Breast epithelium (tissue), 4 donors: ENCODE measurements at places on chromosomes 1 and 21. TPM values are rescaled to one million over a fixed set of nuclear protein-coding genes. Genes with fewer than 3 reads are reported as not detected.

- H3K4me1 ChIP-seq, result no peaks in the 10 kb centered on the region
- peak overlapping the region; percentile 79 for H3K27ac ChIP-seq
- DNase-seq, result no peak
Observed at GRCh38 chr21:35249636-35250035, 200.5 kb upstream of the RUNX1 start.

DNA sequence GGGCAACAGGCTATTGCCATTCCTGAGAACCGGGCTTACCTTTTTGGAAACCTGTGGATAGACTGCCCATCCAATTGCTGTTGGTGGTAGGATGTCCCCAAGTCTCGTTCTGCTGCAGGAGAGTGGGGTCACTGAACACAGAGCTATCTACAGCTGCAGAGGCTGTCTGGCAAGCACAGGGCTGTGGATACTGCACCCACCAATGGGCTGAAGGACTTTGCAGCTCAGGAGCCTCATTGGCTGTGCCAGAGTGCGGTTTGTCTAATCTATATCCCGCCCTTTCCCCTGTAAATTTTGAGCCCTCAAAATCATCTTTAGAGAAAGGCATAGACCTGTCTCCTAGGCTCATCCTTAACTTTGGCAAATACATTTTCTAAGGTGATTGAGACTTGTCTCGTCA lies 15.3 kb downstream of the RNF187 start:
- no peak overlapping the region for H3K4me3 ChIP-seq
- H3K27ac ChIP-seq, result no peak overlapping the region
- H3K4me1 ChIP-seq, result no peaks in the 10 kb centered on the region
- H3K36me3 ChIP-seq, result no peaks in the 10 kb centered on the region
- DNase-seq, result no peak

DNA sequence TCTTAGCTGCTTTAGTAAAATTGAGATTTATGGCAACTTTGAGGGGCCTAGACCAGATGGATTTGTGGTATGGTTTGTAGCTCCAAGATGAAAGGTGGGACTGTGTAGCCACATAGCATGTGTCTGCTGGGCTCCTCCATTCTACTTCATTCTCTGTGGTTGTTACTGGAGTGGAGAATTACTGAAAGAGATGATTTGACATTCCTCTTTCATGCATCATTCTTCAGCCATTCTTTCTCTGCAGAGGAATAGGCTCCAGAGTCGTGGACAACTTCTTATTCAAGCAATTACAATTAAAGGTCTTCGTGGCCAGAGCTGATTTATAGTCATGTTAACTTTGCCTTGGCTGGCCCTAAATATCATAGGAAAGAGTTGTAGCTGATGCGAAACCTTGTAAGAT lies 328.9 kb downstream of the PAPPA2 start:
- no peak for DNase-seq
- no peak overlapping the region for H3K4me3 ChIP-seq
- no peak overlapping the region for H3K27ac ChIP-seq
- no peaks in the 10 kb centered on the region for H3K27me3 ChIP-seq
- H3K4me1 ChIP-seq, result no peaks in the 10 kb centered on the region
- H3K36me3 ChIP-seq, result no peaks in the 10 kb centered on the region

DNA sequence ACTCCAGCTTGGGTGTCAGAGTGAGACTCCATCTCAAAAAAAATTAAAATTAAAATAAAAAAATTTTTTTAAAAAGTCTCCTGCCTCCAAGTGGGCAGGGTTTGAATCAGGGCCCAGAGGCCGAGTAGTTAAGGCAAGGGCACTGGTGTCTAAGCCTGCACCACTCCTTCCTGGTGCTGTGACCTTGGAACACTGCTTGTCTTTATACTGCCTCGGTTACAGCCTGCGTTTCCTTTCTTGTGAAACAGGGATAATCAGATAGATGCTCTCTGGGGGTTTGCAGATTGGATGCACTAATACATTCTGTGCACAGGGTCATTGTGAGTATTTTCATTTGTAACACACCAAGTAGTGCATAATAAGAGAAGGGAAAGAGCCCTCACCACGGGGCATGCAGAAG lies 58.4 kb upstream of the EFHD2 start:
- no peak for DNase-seq
- H3K27me3 ChIP-seq, result no peaks in the 10 kb centered on the region
- H3K36me3 ChIP-seq, result no peaks in the 10 kb centered on the region
- H3K27ac ChIP-seq, result no peak overlapping the region
- H3K4me1 ChIP-seq, result no peaks in the 10 kb centered on the region

- no peak for DNase-seq
- no peak overlapping the region for H3K4me3 ChIP-seq
- H3K36me3 ChIP-seq, result no peaks in the 10 kb centered on the region
- peaks cover 3% of the 10 kb centered on the region for H3K4me1 ChIP-seq
Observed at GRCh38 chr1:54294887-54295286, 94.9 kb downstream of the MRPL37 start.

DNA sequence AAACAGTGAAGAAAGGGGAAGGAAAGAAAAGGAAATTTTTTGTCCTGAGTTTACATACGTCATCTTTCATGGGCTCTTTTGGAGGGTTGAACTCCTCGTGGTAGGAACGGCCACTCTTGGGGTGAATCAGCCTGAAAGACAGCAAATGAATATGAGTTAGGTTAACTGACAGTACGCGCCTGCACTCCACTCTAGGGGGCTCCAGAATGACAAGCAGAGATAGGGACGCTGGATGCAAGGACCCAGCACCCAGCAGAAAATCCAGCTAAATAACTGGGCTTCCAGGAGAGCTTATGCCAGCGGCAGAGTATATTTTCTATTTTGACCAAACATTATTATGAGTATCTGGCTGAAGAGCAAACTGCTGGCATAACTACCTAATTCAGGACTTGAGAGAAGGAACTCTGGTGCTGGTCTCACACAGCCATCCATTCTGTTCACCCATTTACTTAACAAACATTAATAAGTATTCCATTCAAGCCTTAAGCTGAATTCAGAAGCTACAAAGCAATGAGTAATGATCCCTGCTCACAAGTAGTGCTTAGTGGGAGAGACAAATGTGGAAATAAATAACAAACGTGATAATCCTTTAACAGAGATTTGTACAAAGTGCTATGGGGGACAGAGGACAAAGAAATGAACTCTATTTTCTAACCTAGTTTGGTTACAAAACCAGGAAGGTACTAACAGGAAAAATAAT lies 22.1 kb downstream of the AK2 start:
- no peaks in the 10 kb centered on the region for H3K27me3 ChIP-seq
- peaks cover 23% of the 10 kb centered on the region for H3K4me1 ChIP-seq
- H3K36me3 ChIP-seq, result no peaks in the 10 kb centered on the region
- H3K27ac ChIP-seq, result peak overlapping the region; percentile 34

- H3K27me3 ChIP-seq, result no peaks in the 10 kb centered on the region
- no peaks in the 10 kb centered on the region for H3K36me3 ChIP-seq
- DNase-seq, result no peak
- no peak overlapping the region for H3K27ac ChIP-seq
- no peaks in the 10 kb centered on the region for H3K4me1 ChIP-seq
Observed at GRCh38 chr1:115925467-115925866, 50.8 kb upstream of the SLC22A15 start.

DNA sequence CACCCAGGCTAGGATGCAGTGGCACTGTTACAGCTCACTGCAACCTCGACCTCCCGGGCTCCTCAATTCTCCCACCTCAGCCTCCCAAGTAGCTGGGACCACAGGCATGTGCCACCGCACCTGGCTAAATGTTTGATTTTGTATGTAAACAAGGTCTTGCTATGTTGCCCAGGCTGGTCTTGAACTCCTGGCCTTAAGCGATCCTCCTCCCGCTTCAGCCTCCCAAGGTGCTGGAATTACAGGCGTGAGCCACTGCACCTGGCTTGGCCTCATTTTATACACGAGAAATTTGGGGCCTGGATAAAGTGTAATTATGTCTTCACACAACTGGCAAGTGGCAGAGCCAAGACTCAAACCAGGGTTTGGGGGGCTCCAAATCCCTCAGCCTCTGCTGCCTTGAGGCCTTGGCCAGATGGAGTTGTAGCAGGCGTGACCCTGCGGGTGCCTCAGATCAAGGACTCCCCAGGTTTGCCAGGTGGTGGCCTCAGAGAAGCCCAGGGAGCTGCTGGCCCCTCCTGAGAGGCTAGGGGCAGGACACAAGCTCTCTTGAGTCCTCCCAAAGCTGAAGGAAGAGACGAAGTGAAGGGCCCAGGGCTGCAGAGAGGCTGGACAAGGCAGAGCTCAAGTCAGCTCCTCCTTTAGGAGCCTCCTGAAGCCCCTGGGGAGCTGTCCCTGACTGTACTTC lies 61.7 kb downstream of the MDM4 start:
- H3K36me3 ChIP-seq, result no peaks in the 10 kb centered on the region
- H3K4me3 ChIP-seq, result no peak overlapping the region
- H3K27ac ChIP-seq, result peak overlapping the region; percentile 63

DNA sequence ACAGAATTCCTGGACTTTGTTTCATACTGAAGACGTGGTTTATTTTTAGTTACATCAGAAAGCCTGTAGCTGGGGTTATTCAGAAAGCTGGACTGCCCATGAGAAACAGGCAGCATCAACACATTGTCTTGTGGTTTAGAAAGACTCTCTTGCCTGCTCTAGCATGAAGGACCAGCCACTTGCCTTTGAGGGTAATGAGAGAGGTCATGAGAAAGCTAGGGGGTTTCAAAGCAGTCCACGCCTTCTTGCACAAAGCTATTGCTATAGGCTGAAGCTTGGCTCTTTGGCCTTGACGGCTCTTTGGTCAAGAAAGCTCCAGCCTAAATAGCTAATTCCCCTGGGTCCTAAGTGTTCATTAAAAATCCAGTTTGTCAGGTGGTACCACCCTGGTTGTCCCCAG lies 208.1 kb downstream of the PRDM2 start:
- no peaks in the 10 kb centered on the region for H3K4me1 ChIP-seq
- no peaks in the 10 kb centered on the region for H3K36me3 ChIP-seq
- no peak overlapping the region for H3K27ac ChIP-seq

- no peak for DNase-seq
- no peaks in the 10 kb centered on the region for H3K27me3 ChIP-seq
- H3K36me3 ChIP-seq, result no peaks in the 10 kb centered on the region
- no peaks in the 10 kb centered on the region for H3K4me1 ChIP-seq
- H3K4me3 ChIP-seq, result no peak overlapping the region
Observed at GRCh38 chr1:15479654-15480347, 3.9 kb downstream of the CELA2B start.

Gene DNM3
- total RNA-seq, result 7.5 TPM

Gene PROX1
- 5.7 TPM for total RNA-seq

Gene TFF3
- 108 TPM for total RNA-seq

Gene PADI2
- 29.4 TPM for total RNA-seq
